ENCODE measurements at places on chromosomes 2 and 18. TPM values are rescaled to one million over a fixed set of nuclear protein-coding genes. Genes with fewer than 3 reads are reported as not detected.

DNA sequence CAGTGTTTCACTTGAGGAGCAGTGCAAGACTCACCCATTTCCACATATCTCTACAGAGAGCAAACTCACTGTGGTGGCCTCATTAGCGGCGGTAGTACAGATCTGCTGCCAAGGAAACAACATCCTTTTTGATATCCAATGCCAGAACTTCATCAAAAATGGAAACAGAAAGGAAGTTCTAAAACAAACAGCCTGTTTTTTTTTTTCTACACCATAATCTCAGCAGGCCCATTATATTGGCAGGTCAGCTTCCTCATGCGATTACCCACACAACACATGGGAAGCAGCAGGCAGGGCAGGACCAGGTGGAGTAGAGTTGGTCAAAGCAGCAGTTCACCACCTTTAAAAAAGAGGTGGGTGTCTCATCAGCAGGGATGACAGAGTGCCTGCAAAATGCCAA is 678.9 kb upstream of the CELF4 start:
- H3K27me3 ChIP-seq, result no peaks in the 10 kb centered on the region
- DNase-seq, result no peak
- no peak overlapping the region for H3K27ac ChIP-seq
- H3K36me3 ChIP-seq, result no peaks in the 10 kb centered on the region
- H3K4me3 ChIP-seq, result no peak overlapping the region
- peaks cover 25% of the 10 kb centered on the region for H3K4me1 ChIP-seq

- DNase-seq, result no peak
- no peak overlapping the region for H3K4me3 ChIP-seq
- no peak overlapping the region for H3K27ac ChIP-seq
- no peaks in the 10 kb centered on the region for H3K36me3 ChIP-seq
- no peaks in the 10 kb centered on the region for H3K4me1 ChIP-seq
Observed at GRCh38 chr2:179532863-179533278, 268.2 kb upstream of the SESTD1 start.

DNA sequence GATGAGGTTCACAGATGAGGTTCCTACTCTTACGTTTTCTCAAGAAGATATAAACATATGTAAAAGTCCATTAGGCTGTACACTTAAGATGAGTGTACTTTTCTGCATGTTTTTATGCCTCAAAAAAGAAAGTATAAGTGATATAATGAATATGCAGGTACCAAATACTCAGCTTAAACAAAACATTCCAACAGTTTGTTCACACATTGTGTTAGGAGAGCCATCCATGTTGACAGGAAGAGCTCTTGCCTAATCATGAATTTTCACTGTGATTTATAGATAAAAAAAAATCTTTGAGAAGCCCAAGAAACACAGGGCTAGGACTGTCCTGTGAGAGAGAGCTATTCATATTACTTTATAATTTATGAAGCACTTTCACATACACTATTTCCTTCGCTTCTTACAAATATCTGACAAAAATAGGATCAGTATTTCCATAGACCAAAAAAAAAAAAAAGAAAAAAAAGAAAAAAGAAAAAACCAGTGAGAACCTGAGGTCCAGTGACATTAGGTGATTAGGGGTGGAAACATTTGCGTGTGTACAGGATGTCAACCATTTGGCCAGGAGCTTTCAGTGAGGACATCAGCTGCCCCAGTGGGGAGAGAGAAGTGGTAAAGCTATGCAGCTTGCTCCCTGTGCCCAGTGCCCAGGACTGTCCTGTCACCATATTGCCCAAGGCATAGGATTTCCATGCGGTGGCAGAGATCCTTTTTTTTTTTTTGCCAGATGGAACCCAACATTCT is 38.7 kb downstream of the BUB1 start:
- H3K4me1 ChIP-seq, result no peaks in the 10 kb centered on the region
- H3K36me3 ChIP-seq, result peaks cover 2% of the 10 kb centered on the region
- H3K4me3 ChIP-seq, result no peak overlapping the region
- H3K27me3 ChIP-seq, result no peaks in the 10 kb centered on the region
- H3K27ac ChIP-seq, result no peak overlapping the region

GRCh38 chr2:9793156-9793917 is 49.9 kb upstream of the TAF1B start:
- no peak for DNase-seq
- peaks cover 13% of the 10 kb centered on the region for H3K4me1 ChIP-seq
- no peak overlapping the region for H3K27ac ChIP-seq
- no peaks in the 10 kb centered on the region for H3K27me3 ChIP-seq
- no peaks in the 10 kb centered on the region for H3K36me3 ChIP-seq
- H3K4me3 ChIP-seq, result no peak overlapping the region

Gene CNTNAP5
- polyA plus RNA-seq, result not detected

GRCh38 chr18:26267357-26267930 is 41.2 kb downstream of the TAF4B start:
- no peaks in the 10 kb centered on the region for H3K27me3 ChIP-seq
- no peak overlapping the region for H3K27ac ChIP-seq
- no peak for DNase-seq
- H3K4me1 ChIP-seq, result peaks cover 2% of the 10 kb centered on the region
- no peaks in the 10 kb centered on the region for H3K36me3 ChIP-seq
- H3K4me3 ChIP-seq, result no peak overlapping the region

- DNase-seq, result no peak
- no peak overlapping the region for H3K4me3 ChIP-seq
- no peak overlapping the region for H3K27ac ChIP-seq
- peaks cover 10% of the 10 kb centered on the region for H3K4me1 ChIP-seq
Observed at GRCh38 chr2:227503433-227504406, 31.8 kb downstream of the AGFG1 start.

DNA sequence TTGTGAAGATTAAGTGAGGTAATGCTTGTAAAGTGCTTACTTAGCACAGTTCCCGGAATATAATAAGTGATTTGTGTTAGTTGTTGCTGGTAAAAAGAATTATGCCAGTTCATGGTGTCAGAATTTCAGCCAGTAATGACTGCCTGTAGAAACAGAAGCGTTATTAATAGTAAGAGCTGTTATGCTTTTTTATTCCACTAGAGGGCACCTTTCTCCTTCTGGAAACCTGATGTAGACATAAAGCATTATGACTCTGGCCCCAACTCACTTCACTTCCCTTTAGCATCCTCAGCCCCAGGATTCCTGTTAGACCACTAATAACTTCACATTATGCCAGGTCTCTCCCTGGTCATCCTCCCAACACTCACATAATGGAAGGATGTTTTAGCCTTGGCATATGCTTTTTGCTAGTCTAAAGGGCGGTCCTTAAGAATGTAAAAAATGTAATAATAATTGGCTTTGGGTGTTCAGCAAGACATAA is 34.9 kb downstream of the C18orf54 start:
- H3K4me1 ChIP-seq, result peaks cover 18% of the 10 kb centered on the region
- no peaks in the 10 kb centered on the region for H3K27me3 ChIP-seq
- no peak overlapping the region for H3K4me3 ChIP-seq
- DNase-seq, result peak; percentile 33
- no peaks in the 10 kb centered on the region for H3K36me3 ChIP-seq

Gene CRACDL
- polyA plus RNA-seq, result 1.6 TPM

GRCh38 chr2:69549421-69549820 is 94.1 kb downstream of the AAK1 start:
- peaks cover 2% of the 10 kb centered on the region for H3K36me3 ChIP-seq
- no peak for DNase-seq
- peak overlapping the region; percentile 9 for H3K27ac ChIP-seq
- H3K27me3 ChIP-seq, result no peaks in the 10 kb centered on the region
- H3K4me3 ChIP-seq, result no peak overlapping the region
- H3K4me1 ChIP-seq, result peaks cover 14% of the 10 kb centered on the region

GRCh38 chr2:48874282-48874681 is 118.8 kb upstream of the LHCGR start:
- H3K4me3 ChIP-seq, result no peak overlapping the region
- H3K36me3 ChIP-seq, result no peaks in the 10 kb centered on the region
- no peak overlapping the region for H3K27ac ChIP-seq

Gene LAMA1
- polyA plus RNA-seq, result 4.1 TPM

DNA sequence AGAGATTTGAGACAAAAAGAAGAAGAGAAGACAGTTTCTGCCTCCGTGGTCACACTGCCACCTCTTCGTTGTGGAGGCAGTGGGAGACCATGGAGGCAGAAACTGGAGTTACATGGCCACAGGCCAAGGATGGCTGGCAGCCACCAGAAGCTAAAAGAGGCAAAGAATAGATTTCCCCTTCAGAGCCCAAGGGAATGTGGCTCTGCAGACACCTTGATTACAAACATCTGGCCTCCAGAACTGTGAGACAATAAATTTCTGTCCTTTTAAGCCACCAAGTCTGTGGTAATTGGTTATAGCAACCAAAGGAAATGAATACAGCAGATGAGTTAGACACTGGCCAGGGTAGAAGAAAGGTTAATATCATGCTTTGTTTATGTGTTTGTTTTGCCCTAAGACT is 420.4 kb upstream of the LYPD1 start:
- H3K27me3 ChIP-seq, result no peaks in the 10 kb centered on the region
- H3K36me3 ChIP-seq, result no peaks in the 10 kb centered on the region
- no peak for DNase-seq
- H3K27ac ChIP-seq, result no peak overlapping the region

DNA sequence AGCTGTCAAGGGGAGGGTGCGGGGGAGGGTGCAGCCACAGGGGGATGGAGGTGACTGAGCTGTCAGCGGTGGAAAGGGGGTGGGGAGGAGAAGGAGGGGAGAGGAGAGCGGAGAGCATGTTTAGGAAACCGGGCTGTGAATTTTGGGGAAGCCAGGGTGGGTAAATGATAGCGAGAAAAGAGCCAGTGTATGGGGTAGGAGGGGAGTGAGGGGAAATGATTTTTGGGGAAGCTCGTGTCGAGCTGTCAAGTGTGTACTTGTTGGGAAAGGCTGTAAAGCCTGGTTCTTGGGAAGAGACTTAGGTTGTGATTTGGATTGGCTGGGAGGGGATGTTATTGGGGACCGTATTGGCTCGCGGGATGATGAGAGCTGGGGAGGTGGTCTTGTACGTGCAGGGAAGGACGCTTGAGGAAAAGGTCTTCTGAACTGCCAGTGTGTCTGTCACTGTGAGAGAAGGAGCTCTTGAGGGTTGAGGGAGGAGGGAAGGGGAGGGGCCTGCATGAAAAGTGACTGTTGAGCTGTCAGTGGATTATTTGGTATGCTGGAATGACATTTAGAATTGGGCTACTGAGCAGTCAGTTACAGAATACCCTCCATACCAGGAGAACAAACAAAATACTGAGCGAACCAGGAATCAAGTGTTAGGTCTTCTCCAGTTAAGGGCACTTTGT is 1.0 kb downstream of the UBR3 start:
- peaks cover 13% of the 10 kb centered on the region for H3K4me1 ChIP-seq
- H3K27me3 ChIP-seq, result no peaks in the 10 kb centered on the region

DNA sequence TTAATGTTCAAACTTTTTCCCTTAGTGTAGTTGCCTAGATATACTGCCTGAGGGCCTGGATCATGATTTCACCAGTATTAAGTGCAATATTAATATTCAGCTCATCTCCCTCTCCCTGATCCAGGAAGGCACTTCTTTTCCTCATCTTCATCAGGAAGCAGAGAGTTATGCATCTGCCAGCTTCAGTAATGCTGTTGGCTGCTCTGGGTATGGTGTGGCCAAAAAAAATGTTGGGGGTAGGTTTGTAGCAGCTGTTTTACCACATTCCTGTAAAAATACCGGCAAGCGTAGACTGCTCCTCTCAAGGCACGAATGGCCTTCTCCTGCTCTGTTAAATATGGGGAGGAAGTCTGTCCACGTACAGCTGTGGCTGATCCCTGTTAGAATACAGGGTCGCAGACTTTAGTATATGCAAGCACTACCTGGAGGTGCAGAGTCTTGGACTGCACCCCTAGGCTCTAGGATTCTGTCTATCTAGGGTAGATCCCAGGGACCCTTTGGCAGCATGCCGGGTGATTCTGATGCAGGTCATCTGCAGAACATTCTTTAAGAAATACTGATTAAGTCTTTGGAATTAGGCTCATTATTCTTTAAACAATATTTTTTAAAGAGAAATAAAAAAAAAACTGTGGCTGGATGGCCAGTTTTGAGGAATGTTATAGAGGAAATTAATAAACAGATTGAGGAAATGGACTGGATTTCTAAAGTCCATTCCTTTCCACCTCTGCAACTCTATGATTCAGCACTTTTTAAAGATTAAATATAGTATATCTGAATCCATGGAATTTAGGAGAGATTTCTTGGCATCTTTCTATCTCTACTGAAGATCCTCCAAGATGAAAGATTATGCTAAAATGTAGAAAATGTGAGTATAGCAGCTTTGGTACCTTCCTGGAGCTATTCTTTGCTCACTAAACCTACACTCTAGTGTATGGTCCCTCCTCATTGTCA is 21.0 kb upstream of the GLS start:
- no peak for DNase-seq
- no peak overlapping the region for H3K27ac ChIP-seq
- H3K36me3 ChIP-seq, result no peaks in the 10 kb centered on the region
- H3K27me3 ChIP-seq, result no peaks in the 10 kb centered on the region

Gene GPR17
- not detected for polyA plus RNA-seq

Gene HRH4
- 0.03 TPM for polyA plus RNA-seq

Gene DSG4
- polyA plus RNA-seq, result 0.50 TPM

DNA sequence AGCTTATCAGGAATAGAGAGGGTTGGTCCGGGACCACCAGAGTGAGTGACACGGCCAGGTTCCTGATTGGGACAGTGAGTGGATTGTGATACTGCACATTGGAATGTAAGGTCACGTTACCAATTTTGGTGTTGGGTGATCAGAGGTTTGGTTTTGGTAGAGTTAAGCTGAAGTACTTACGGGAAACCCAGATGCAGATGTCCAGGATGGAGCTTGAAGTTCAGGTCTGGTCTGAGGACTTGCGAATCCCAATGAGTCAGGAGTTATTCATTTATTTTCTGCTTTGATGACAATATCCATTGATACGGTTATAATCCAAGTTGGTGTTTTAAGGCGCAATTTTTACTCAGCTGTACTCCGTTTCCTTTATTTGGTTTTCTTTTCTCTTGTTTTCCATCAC is 273.6 kb downstream of the ALPK2 start:
- no peak overlapping the region for H3K27ac ChIP-seq
- DNase-seq, result no peak
- no peak overlapping the region for H3K4me3 ChIP-seq
- no peaks in the 10 kb centered on the region for H3K27me3 ChIP-seq
- H3K4me1 ChIP-seq, result no peaks in the 10 kb centered on the region
- H3K36me3 ChIP-seq, result peaks cover 23% of the 10 kb centered on the region

Gene DTNA
- polyA plus RNA-seq, result 0.26 TPM

- peaks cover 10% of the 10 kb centered on the region for H3K4me1 ChIP-seq
- H3K36me3 ChIP-seq, result no peaks in the 10 kb centered on the region
- H3K27ac ChIP-seq, result no peak overlapping the region
- DNase-seq, result no peak
- no peak overlapping the region for H3K4me3 ChIP-seq
Observed at GRCh38 chr2:215692387-215693079, 256.7 kb upstream of the FN1 start.

DNA sequence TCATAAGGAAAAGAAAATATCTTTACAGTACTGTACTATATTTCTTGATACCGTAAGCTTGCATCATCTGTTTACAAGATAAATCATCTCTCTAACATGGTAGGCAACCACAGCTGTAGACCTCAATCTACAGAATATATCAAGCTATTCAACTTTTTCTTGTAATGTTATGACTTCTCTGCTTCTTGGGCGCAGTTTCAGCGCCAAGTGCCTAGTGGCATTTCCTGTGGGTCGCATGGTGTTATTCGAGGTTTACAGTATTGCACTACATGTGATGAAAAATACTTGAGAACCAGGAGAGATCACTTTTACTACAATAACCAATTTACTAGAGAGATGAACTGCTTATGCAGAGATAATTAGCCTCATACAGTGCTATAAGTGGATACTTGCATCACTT is 34.0 kb upstream of the SESTD1 start:
- no peak overlapping the region for H3K4me3 ChIP-seq
- H3K4me1 ChIP-seq, result peaks cover 4% of the 10 kb centered on the region
- H3K27ac ChIP-seq, result no peak overlapping the region
- DNase-seq, result no peak

GRCh38 chr2:44001716-44002115 is 5.9 kb upstream of the LRPPRC start:
- no peaks in the 10 kb centered on the region for H3K27me3 ChIP-seq
- no peak overlapping the region for H3K27ac ChIP-seq
- no peaks in the 10 kb centered on the region for H3K4me1 ChIP-seq
- H3K36me3 ChIP-seq, result no peaks in the 10 kb centered on the region
- DNase-seq, result no peak

Gene C2orf68
- polyA plus RNA-seq, result 7.9 TPM

Measured in keratinocyte (primary cell).